ENCODE measurements at places on chromosomes 3 and 15.

- DNase-seq = no peak
Measured at GRCh38 chr15:74311734-74312444, 55.6 kb downstream of the CYP11A1 start.

GRCh38 chr3:110296885-110297284 lies 774.7 kb upstream of the NECTIN3 start:
- no peak for DNase-seq

DNA sequence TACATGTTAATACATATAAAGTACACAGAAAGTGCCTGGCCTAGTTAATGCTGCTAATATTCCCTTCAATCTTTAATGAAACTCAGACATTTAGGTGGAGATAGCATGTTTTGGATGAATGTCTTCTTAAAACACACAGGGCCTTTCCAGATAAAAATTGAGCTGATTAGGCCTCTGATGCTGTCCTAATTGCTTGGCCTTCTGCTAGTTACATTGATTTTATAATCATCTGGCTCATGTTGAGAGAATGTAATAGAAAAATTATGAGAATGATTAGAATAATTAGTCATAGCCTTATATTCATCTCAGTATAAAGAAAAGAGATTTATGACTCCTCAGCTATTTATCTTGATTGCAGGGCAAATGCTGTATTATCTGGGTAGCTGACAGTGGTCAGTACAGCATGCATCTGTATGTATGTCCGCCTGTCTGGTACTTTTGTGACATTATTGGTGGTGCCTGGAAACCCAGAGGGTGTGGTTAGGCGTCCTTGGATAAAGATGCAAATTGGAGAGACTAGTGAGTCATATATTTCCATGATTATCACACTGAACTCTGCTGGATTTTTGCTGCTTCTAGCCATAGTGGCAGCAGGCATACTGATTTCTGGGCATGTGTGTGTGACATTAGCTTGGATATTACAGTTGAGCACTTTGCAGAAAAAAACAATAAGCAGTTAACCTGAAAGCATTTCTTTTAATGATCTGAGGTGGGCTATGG lies 120.8 kb downstream of the FEZF2 start:
- no peak for DNase-seq

DNA sequence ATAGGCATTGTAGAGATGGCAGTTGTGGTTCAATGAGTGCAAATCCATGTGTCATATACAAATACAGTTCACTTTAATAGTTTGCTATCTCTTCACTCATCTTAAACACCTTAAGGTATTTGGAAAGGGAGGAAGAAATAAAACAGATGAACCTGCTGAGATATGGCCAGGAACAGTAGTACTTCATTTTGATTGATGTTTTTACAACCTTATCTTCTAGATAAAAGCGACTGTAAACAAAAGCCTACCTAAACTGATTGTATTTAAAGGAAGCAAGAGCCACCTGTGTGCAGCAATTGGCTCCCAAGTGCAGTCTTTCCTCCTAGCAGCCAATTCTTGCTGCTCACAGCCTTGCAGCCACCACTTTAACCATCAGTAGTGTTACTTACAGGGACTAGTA lies 217.7 kb downstream of the CDIN1 start:
- DNase-seq = no peak

DNA sequence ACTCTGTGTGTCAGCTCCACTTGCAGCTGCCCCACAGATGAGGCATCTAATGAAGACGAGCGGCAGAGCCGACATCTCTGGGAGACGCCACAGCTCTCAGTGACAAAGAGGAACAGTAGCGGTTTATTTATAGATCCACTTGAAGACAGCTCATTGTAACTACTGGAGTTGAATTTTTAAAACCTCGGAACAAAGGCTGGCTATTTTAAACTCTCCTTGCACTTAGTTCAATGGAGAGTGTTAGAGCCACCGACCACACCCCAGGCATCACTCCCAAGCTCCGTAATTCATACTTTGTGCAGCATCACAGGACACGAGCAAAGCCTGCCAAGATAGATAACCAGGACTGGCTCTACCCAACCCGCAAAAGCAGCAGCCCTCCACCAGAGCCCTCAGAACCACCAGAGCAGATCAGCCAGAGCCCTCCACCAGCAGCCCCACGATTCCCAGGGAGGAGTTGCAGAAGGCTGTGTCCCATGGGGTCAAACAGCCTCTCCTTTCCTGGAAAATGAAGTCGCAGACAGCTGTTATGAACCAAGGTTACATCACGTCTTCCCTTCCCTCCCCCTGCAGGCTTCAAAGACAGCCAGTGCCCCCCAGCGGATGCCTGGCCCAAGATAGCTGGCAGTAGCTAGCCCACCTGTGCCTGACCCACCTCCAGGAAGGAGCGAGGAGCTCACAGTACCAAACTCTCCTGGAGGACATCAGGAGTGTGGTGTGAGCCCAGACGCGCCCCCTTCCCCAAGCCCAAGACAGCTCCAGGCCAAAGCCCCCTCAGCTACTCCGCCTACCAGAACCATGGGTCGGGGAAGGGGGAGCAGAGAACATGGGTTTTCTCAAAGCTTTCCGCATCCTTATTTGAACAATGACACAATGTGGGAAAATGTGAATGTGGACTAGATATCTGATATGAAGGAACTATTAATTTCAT lies 45.7 kb downstream of the POC1A start:
- DNase-seq = no peak

DNA sequence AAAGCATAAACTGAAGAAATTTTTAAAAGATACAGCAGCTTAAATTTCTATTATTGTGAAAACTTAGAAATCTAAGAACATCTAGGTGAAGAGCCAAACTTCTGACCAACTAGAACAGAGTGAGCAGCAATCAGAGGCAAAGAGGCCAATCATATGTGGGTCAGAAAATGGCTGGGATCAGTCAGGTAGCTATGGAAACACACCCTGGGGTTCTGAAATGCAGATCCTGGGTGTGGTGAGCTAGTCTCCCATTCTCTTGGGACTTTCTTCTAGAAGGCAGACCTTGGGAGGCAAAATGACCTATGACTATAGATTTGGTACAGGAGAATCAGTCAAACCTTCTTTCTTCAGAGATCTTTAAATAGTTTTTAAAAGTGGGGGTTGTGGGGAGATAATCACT lies 385.8 kb downstream of the TBC1D5 start:
- DNase-seq = no peak

DNA sequence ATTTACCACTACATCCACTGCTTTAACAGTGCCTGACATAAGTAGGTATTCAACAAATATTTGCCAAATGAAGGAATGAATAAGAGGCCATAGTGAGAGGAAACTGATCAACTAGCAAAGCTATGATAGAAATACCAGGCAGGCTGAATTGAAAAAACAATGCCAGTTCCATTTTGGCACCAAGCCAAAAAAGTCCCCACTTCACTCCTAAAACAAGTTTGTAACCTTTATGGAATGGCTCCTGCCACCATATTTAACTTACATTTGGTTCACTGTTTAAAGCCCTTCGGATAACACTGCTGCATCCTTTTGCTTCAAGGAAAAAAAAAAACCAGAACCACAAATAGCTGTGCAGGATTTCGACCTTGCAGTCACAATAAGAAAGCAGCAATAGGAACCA lies 166.1 kb downstream of the FRMD5 start:
- DNase-seq = no peak

DNA sequence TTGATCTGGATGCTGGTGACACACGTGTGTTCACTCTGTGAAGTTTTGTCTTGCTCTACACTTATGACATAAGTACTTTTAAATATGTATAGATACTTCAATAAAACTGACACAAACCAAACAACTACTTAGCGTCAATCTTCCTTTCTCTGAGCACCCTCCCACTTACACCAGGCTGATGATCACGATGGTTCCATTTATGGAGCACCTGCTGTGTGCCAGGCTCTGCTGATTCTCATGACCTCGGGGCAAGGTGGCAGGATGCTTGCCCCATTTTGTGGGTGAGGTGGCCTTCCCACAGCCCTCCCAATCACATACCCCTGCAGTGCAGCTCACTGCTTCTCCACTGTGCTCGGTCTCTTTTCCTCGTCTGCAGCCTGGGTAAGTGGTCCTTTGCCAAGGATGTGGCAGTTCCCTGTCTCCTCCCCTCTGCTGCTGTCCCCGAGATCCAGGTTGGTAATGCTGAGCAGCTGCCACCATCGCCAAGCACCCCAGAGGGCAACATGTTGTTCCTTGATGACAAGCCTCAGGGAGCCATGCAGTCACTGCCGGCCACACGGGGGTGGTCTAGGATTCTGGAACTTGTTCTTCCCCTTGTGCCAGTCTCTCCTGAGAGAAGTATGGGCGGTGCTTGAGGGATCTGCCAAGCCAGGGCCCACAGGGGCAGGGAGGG lies 20.6 kb upstream of the ADCY5 start:
- no peak for DNase-seq

- DNase-seq = no peak
Measured at GRCh38 chr3:160575589-160575988, 10.2 kb upstream of the KPNA4 start.

- no peak for DNase-seq
Measured at GRCh38 chr3:62558549-62559112, 185.3 kb upstream of the FEZF2 start.

- no peak for DNase-seq
Measured at GRCh38 chr3:36496684-36497633, 116.7 kb downstream of the STAC start.

DNA sequence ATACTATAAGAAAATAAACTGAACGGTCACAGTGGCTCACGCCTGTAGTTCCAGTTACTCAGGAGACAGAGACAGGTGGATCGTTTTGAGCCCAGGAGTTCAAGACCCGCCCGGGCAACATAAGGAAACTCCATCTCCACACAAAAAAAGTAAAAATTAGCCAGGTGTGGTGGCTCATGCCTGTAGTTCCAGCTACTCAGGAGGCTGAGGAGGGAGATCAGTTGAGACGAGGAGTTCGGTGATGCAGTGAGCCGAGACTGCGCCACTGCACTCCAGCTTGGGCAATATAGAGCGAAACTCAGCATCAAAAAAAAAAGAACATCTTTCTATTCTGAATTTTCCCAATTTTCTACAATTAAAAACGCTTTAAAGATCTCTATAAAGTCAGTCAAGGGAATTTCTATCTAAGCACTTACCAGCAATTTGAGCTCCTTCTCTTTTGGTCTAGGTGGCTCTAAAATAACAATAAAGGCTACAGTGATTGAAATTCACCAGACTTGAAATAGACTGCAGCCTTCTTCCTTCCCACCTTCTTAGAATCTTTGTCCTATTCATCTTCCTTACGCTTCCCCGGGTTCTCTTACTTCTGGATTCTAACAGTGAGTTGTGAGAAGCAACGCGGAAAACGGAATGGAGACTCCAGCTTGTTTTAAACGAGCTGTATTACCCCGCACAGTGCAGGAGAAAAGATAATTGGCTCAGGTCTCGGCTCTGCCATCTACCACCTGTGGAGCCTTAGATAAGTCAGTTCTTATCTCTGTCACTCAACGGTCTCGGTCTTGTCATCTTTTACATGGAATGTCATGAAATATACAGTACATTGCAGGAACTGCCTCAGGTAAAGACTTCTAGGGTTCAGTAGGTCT lies 812 bp upstream of the SEC62 start:
- DNase-seq = peak; percentile 23

GRCh38 chr3:35044190-35044589 lies 595.1 kb upstream of the ARPP21 start:
- no peak for DNase-seq

DNA sequence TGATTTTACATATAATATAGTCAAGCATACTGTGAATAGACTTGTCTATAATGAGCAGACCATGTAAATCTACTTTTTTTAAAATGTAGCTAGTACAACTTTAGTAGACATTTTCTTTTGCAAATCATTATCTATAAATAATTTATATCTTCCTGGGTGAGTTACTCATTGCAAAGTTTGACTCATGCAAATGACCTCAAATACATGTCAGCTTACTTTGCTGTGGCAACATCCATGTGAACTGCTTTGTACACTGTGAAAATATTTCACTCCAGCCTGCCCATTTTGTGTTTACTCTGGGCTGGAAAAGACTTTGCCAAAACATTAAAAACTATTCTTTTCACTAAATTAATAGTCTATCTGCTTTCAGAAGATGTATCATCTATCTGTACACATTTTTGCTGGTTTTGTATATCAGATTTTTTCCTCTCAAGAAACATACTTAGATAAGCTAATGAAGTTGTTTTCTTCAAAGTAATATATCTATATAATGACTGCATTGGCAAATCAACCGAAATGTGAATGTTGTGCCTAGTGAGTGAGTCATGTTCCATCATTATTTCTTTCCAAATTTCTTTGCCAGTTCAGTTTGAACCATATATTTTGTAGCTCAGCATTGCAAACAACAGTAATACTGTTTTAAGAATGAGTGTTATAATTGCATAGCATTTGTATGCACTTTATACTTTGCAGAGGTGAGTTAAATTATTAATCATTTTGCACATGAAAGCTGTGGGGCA lies 26.5 kb downstream of the IGSF10 start:
- DNase-seq = no peak

- DNase-seq = no peak
Measured at GRCh38 chr3:53704363-53704725, 141.9 kb downstream of the CHDH start.

DNA sequence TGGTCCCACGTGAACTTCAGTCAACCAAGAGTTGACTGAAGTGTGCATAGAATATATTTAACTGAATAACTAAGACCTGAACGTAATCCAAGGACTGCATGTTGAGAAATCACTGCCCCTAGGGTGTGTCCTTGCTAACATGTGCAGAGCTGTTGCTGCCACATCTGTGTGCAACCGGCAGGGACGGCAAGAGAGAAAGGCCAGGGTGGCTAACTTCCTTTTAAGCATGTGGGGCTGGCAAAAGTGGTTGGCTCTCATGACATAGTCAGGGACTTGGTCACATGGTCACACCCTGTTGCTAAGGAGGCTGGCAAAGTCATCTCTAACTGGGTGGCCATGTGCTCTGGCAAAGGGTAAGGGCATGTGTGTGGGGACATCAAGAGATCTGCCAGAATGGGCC lies 52.4 kb downstream of the GASK1A start:
- no peak for DNase-seq

DNA sequence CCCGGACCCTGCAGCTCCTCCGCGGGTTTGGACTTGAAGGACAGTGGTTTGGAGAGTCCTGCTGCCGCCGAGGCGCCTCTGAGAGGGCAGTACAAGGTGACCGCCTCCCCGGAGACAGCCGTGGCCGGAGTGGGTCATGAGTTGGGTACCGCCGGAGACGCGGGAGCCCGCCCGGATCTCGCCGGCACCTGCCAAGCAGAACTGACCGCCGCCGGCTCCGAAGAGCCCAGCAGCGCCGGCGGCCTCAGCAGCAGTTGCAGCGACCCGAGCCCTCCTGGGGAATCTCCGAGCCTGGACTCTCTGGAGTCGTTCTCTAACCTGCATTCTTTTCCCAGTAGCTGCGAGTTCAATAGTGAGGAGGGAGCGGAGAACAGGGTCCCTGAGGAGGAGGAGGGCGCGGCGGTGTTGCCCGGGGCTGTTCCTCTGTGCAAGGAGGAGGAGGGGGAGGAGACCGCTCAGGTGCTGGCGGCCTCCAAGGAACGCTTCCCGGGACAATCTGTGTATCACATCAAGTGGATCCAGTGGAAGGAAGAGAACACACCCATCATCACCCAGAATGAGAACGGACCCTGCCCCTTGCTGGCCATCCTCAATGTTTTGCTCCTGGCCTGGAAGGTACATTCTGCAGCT lies 634 bp downstream of the MINDY2 start:
- DNase-seq = no peak

- DNase-seq = no peak
Measured at GRCh38 chr3:81861593-81861992, 100.1 kb upstream of the GBE1 start.
